BJ (cell line): ENCODE measurements at places on chromosomes 5 and 9.

DNA sequence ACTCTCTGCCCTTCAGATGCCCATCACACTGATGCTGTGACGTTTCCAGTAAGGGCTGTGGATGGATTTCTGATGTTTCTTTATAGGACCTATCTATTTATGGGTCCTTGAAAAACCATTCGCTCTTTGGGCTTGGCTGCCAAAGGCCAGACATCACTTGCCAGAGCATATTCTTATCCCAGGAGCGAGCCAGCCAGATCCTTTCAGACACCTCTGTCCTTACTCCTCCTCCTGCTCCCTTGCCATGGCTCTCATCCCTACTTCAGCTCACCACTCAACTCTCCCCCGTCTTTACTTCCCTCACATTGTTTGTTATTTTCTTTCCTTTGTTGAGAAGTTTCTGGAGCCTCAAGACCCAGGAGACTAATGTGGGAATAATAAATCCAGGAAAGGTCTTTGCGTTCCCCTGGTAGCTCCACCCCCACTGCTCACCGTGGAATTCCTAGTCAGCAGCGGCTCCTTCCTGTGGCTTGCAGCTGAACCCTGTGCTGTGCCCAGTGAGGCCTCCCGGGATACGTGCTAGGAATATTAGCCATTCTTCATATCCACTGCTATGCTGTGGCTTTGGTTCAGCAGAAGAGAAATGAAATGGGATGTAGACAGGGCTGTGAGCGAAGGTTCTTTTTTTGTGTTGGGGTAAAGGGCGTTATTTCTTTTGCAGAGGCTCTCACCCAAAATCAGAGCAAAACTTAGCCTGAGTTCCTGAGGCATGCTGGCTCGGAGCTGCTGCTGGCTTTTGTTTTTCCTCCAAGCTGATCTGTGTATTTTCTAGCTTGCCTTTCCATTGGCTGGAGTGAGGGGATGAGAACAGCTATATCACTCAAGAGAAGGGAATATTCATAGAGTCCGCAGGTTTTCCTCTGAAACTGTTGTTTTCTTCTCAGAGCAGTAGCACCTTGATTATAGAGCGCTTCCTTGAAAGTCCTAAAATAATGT is 171.1 kb downstream of the SAXO1 start:
- no peak for DNase-seq

GRCh38 chr9:99018653-99019052 is 74.9 kb downstream of the COL15A1 start:
- DNase-seq: no peak

GRCh38 chr9:136707849-136708517 is 4.4 kb upstream of the DIPK1B start:
- no peak for DNase-seq

DNA sequence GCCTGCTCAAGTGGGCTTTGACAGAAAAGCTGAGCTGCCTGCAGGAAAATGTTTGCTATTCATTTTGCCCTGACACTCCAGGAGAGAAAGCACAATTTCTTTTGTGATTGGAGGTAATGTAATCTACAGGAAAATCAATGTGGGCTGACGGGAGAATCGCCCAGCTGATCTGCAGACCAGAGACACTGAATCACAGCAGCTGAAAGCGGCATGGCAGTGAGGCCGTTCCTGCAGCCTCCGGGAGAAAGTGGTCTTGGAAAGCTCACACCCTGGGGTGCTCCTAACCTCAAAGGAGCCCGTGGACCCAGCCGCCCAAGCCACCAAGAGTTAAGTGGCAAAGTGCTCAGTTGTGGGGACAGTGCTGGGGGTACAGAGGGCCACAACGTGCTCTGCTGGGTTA is 593.6 kb downstream of the BNC2 start:
- DNase-seq: no peak

- no peak for DNase-seq
Observed at GRCh38 chr9:95000821-95001220, 274.3 kb downstream of the AOPEP start.
